CD4-positive, alpha-beta T cell treated with Interleukin-6 at 100 ng/mL for 8 hours (primary cell): ENCODE measurements at places on chromosomes 1 and 21.

DNA sequence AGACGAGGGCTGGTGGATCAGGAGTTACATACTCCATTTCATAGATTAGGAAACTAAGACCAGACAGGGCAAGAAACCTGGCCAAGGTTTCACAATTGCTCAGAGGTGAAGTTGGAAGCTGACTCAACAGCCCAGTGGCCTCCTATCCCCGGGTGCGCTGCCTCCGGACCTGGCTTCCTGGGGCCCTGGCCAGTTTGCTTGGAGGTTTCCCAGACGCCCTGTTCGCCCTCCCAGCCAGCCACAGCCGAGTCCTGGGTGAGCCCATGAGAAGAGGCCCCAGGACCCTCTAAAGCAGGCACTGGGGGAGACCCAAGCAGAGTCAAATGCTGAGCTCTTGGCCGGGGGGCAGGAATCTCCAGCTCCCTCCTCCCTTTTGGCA, 180.1 kb downstream of the ZBTB18 start:
- no peak for DNase-seq

- no peak for DNase-seq
Observed at GRCh38 chr1:38064197-38064903, 17.8 kb upstream of the POU3F1 start.

- DNase-seq: no peak
Observed at GRCh38 chr1:190098756-190099155, 378.9 kb downstream of the BRINP3 start.

- DNase-seq: no peak
Observed at GRCh38 chr1:43363283-43363934, 4.4 kb downstream of the ELOVL1 start.

DNA sequence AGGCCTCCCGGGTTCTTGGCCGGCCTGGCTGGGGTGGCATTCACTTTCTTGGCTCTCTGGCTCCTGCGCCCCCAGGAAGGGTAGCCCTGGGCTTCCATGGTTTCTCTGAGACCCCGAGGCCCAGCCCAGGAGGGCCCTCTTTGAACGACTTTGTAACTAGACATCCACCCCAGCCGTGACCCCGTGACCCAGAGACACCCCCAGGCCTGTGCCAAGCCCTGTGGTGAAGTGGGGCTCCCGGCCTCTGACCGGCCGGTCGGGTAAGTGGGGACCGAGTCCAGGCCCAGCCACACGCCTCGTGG, 64.0 kb downstream of the COL18A1 start:
- DNase-seq: no peak

GRCh38 chr1:108512239-108513043, 47.5 kb upstream of the EEIG2 start:
- peak; percentile 40 for DNase-seq

- no peak for DNase-seq
Observed at GRCh38 chr1:119002028-119002686, 14.0 kb upstream of the TBX15 start.

GRCh38 chr21:30083225-30083945, 83.2 kb downstream of the CLDN17 start:
- no peak for DNase-seq
